ELR (cell line): ENCODE measurements at places on chromosomes 2 and 18.

GRCh38 chr2:67215214-67216055 lies 181.7 kb upstream of the ETAA1 start:
- peak; percentile 61 for DNase-seq

DNA sequence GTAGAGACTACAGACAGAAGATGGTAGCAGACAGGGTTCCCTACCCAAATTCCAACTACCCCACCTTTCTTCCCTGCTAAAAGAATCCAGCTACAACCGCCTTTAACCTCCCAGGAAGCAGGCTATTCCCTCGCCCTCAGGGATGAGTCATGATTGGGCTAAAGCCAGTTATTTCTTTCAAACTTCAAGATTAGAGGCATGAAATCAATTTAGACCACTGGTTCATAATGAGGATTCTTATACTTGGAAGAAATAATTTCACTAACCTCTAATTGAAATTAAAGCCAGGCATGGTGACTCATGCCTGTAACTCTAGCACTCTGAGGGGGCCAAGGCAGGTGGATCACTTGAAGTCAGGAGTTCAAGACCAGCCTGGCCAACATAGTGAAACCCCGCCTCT lies 20.0 kb downstream of the TRIP12 start:
- DNase-seq: peak; percentile 85

GRCh38 chr2:48065096-48065495 lies 158.8 kb upstream of the FBXO11 start:
- no peak for DNase-seq

- DNase-seq: no peak
Observed at GRCh38 chr2:144240656-144241339, 279.1 kb downstream of the ZEB2 start.

- peak; percentile 59 for DNase-seq
Observed at GRCh38 chr2:48114256-48114655, 208.0 kb upstream of the FBXO11 start.

DNA sequence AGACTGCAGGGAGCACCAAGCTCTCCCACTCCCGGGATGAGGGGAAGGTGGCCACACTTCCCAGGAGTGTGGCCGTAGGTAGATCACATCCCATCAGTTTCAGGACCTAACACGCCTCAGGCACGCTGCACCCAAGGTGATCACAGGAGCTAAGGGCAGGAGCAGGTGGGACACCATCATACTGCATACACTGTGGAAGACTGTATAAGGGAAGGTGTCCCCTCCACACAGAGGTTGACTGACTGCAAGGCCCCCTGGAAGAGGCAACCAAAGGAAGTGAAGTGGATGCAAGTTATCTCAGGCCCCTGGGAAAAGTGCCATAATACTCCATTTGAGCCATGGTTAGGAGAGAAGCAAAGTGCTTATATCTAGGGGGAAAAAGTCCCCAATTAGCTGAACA lies 351.9 kb upstream of the SMIM21 start:
- no peak for DNase-seq

DNA sequence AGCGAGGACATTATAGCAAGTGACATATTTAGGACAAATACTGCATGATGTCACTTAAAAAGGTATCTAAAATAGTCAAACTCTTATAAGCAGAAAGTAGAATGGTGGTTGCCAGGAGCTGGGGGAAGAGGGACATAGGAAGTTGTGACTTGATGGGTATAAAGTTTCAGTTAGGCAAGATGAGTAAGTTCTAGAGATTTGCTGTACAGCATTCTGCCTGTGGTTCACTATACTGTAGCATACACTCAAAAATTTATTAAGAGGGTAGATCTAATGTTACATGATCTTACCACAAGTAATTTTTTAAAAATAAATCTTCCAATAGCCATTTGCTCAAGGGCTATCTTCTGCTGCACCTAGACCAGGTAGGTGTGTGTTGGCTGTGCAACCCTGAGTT lies 78.1 kb upstream of the NPAS2 start:
- peak; percentile 41 for DNase-seq

DNA sequence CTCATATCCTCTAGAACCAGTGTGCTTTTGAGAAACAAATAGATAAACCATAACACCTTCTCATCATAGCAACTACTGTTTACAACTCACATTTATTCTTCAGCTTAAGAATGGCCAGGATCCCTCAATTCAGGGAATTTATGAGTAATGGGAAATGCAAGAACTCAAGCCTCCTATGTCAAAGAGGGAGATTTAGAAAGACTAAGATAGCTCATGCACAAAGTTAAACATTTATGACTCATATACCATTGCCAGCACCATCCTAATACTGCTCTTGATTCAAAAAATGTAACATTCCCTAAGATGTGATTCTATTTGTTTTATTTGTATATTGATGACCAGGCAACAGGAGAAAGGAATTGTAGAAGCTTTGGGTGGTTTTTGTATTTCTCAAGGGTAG lies 172.8 kb downstream of the CYP26B1 start:
- DNase-seq: no peak

GRCh38 chr18:40404284-40404683 lies 1550.8 kb upstream of the PIK3C3 start:
- DNase-seq: peak; percentile 2

DNA sequence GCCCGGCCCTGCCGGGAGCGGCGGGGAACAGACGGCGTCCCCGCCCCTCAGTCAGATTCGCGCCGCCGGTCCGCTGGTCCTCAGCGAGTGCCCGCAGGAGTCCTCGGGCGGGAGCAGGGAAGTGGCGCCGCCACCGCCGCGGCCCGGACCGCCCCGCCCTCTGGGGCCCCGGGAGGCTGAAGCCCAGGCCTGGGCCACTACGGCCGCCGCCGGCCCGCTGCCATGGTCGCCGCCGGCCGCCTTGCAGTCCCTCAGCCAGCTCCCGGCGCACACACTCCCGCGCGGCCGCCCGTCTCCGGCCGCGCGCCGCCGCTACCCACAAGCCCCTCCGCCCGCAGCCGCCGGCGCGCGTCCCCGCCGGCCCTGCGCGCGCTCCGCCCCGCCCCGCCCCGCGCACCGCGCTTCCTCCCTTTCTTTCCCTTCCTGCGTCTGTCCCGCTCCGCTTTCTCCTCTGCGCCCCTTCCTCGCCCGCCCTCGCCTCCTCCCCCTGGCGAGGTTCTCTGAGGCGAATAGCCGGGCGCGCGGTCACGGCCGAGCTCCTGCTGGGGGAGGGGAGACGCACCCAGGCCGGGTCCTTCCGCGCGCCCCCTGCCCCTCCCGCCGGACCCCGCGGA lies at the start of gene ROCK2:
ROCK2 (minus strand) TSS at position 295 of the 614 bp plus-strand sequence. CDS start 500 bp downstream, outside the sequence.
- DNase-seq: peak; percentile 86

- DNase-seq: no peak
Observed at GRCh38 chr2:239224199-239224570, 176.6 kb downstream of the HDAC4 start.

DNA sequence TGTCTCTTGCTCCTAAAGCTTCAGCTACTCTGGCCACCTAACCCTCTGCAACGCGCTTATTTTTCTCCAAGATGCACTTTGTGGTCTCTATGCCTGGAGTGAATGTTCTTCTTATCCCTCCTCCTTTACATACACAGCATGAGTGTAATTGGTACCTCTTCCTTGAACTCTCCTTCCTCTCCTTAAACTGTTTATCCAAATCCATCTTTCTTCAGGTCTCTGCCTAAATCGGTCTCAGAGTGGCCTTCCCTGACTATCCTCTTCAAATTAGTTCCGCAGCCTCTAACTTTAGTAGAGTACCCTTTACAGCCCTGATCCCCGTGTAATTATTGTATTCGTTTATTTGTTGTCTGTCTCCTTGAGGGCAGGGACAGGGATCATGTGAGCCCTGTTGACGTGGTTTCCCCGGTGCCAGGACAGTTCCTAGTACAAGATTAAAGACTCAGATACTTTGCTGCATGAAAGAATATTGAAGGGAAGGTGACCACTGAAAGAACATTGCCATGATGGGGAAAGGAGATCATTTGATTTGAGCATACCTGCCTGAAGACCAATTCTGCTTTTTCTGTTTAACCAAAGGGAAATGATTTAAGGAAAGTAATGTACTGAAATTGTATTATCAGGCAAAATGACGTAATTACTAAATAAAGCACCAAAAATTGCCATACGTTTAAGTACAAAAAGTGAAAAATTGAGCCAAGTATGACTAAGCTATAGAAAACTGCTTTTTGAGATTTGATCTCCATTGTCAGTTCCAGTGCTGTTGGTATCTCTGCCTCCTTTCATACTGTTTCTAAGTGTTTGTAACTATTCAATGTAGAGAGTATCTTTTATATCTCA lies 1.2 kb downstream of the CNOT9 start:
- peak; percentile 66 for DNase-seq

- DNase-seq: peak; percentile 17
Observed at GRCh38 chr2:66729416-66730330, 294.7 kb downstream of the MEIS1 start.

- peak; percentile 26 for DNase-seq
Observed at GRCh38 chr2:114550895-114551793, 108.7 kb downstream of the DPP10 start.

GRCh38 chr2:97745474-97746174 lies 32.2 kb downstream of the ZAP70 start:
- no peak for DNase-seq

- no peak for DNase-seq
Observed at GRCh38 chr2:6394276-6394675, 471.4 kb downstream of the CMPK2 start.

GRCh38 chr2:239712755-239713154 lies 311.9 kb upstream of the HDAC4 start:
- no peak for DNase-seq

- DNase-seq: peak; percentile 57
Observed at GRCh38 chr2:218323526-218324472, 31.5 kb upstream of the TMBIM1 start.

GRCh38 chr2:27307545-27308358 lies 493 bp downstream of the UCN start:
- DNase-seq: no peak

GRCh38 chr18:24616653-24617052 lies 156.2 kb downstream of the HRH4 start:
- DNase-seq: no peak

DNA sequence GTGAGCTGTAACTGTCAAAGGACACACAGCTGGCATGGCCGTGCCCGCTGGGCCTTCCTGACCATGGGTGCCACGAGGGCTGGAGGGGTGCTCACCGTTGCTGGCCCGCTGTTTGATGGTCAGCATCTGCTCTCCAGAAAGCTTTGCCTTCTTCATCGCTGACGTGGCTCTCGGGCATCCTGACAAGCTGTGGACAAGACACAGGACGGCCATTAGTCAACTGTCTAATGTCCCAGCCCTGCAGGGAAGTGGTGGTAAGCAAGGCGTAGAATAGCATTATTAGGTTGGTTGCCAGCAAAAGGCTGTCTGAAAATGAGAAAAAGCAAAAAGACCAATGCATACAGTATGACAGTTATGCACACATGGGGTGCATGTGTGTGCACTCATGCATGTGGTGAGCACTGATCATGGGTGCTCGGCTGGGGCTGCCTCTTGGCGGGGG lies 64.7 kb upstream of the PXDN start:
- DNase-seq: peak; percentile 40

DNA sequence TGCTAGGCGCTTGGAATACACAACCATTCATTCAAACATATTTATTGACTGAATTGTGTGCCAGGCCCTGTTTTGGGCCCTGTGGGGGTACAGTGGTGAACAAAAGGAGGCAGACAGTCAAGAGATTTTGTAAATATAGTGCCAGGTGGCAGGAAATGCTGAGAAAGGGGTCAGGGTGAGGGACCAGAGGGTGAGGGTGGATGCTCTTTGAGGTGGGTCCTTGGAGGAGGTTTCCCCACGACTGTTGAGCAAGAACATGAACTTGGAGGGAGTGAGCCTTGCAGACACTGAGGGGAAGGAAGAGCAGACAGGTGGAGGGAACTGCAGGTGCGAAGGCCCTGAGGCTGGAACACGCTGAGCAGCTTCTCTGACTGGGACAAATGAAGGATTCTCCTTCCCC lies 40.7 kb downstream of the ODC1 start:
- DNase-seq: no peak

GRCh38 chr2:234181121-234181520 lies 130.6 kb downstream of the SPP2 start:
- DNase-seq: no peak

GRCh38 chr2:126671488-126671887 lies 15.5 kb downstream of the GYPC start:
- no peak for DNase-seq

GRCh38 chr2:230666446-230666845 lies 46.2 kb upstream of the CAB39 start:
- DNase-seq: no peak

DNA sequence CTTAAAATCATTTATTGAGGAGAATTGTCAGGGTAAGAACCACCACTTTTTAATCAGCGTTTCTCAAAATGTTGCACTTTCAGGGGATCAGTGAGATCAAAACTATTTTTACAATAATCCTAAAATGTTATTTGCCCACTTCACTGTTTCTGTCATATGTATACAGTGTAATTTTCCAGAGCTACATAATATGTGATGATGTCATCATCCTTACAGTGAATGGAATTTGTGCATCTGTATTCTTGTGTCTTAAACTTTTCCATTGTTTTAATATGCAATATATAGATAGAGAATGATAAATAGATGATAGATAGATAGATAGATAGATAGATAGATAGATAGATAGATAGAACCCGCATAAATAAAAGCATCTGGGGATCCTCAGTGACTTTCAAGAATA lies 518.0 kb downstream of the ADCYAP1 start:
- no peak for DNase-seq
